ENCODE measurements at places on chromosomes 1 and 21.

- no peak for DNase-seq
These were observed 14.0 kb upstream of the ALX3 start for GRCh38 chr1:110084227-110085078.

DNA sequence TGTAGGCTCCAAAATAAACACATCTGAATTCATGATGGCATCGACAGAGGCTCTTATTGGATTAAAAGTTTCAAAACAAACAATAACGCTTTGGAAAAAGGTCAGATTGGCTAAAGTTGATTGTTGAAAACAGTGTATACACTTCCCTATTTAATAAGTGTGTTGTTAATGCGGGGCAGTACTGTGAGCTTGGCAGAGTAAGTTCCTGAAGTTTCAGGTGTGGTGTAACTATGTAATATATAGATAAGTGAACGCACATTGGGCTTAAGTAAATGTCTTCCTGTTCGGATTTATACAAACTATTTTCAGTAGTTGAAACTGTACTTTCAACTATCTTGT lies 810 bp downstream of the ZBTB37 start:
- peak; percentile 25 for DNase-seq

- no peak for DNase-seq
These were observed 3.0 kb downstream of the KCNC4 start for GRCh38 chr1:110213143-110213540.

DNA sequence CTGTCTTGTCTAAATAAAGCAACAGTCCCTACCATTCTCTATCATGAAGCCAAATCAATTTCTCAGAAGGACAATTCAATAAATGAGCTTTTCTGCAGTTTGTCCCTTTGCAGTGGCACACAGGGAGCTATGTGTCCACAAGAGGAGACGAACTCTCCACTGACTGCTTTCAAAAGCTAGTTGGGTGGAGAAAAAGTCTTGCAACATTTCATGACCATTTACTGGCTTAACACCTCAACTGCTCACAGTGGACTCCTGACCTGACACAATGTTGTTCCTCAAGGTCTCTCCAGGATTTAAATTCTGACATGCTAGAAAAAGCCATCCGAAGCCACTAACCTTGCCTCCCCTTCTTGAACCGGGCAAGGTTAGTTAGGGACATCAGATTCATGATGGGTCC lies 111.7 kb downstream of the TIAM1 start:
- DNase-seq, result no peak

DNA sequence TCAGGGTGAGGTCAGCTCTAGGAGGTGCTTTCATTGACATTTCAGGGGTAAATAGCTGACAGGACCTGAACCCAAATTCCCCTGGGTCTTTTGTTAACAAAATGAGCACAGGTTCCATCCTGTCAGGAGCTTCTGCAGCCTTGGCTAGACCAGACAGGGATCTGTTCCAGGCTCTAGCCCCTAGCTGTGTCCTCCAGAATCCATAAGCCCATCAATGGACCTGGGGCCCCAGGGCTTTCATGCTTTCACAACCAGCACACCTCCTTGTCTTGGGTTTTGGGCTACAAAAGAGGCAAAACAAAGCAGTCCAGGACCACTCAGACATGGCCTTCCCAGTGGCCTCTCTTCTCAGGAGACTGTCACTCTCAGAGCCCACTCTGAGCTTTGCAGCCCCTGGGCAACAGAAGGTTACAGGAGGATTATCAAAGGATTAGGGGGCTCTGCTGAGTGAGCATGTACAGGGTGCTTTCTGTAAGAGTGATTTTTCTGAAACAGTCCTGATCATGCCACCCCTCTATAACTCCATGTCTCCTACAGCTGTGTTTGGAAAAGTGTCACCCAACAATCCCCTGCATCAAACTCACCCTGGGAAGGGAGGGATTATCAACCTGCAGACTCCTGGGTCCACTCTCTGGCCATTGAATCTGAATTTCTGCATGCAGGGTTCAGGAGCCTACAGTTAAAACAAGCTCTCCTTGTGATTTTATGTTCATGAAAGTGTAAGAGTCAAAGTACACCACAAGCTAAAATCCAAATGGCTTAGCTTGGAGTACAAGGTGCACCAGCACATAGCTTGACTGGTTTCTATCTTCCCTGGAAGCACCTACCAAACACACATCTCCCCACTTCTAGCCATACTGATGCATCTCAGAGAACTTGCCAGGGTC lies 67.7 kb upstream of the GCLM start:
- no peak for DNase-seq

DNA sequence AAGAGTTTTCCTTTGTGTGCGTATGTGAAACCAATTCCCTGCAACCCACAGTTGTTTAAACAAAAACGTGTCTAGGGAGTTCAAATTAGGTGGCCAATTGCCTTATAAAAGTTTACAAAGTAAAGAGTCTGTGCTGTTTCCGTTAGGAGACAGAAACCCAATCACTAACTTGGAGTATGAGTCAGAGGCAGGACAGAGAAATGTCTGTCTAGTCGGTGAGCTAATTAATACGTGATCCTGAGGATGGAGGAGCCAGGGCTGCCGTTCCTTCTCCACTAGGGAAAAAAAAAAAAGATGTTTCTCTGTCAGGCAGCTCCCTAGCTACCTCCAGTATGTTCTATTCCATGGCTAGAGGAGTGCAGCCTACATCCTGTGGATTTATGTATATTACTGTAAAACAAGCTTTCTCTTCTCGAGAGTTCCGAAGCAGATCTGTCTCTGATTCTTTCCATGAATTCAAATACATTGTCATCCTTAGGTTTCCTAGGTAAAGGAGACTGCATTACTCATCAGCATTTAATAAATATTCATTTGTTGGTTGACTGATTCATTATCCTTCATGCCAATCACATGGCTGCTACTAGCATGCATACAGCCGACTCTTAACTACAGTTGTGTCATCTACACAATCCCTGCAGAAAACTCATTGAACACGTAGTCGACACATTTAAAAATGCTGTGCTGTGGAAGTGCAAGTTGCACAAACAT lies 430.6 kb downstream of the KIF26B start:
- DNase-seq, result no peak

DNA sequence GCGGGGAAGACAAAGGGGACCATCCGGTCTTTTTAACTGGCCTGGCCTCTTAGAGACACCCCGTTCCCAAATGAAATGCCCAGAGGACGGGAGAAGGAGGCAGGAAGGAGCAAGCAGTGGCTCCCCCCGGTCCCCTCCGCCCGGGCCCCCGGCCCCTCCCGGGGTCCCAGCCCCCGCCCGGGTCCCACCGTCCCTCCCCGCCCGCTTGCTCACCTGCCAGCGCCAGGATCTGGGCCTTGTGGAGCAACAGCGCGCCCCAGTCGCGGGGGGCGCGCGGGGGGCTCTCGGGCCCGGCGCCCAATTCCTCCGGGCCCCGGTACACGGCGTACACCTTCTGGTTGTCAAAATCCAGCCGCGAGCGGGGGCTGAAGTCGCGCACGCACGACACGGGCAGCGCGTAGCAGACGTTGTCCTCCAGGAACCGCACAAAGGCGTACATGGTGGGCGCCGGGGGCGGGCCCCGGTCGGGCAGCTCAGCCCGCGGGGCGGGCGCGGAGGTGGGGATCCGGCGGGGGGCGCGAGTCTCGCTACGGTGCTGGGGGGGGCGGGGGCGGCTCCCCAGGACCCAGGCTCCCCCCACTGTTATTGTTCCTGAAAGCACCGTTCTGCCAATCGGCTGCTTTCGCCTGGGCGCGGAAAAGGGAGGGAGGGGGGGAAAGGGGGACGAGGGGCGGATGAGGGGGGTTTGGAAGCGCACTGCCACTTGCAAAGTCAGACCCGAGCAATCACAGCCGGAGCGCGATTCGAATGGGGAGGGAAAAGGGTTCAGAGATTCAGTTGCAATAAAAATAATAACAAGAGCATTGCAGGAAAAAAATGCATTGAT lies at the start of gene BEND5:
TSS of gene BEND5 (minus strand) at position 499 of the 826 bp plus-strand sequence. CDS start at position 439, 60 bp downstream.
- no peak for DNase-seq

GRCh38 chr1:29496701-29497100 lies 260.4 kb downstream of the PTPRU start:
- no peak for DNase-seq

DNA sequence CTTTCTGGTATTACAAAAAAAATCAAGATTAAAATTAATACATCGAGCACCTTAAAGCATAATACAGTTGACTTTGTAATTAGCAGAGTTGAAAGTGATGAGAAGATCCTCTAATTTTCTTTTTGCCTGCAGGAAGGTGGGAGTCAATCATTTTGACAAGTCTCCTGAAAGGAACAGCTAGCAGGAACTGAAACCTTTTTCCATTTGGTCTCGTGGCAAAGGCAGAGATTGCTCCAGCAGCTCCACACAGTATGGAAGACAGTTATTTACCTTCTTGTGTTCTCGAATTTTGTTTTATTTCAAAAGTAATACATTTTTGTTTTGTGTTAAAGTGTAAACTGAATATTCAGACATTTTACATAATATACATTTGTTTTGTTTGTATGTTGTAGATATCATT lies 7.7 kb downstream of the S100PBP start:
- no peak for DNase-seq

GRCh38 chr1:100786870-100787269 lies 67.3 kb downstream of the VCAM1 start:
- DNase-seq, result no peak

- DNase-seq, result no peak
These were observed 85.7 kb downstream of the TGFB2 start for GRCh38 chr1:218430822-218431221.

DNA sequence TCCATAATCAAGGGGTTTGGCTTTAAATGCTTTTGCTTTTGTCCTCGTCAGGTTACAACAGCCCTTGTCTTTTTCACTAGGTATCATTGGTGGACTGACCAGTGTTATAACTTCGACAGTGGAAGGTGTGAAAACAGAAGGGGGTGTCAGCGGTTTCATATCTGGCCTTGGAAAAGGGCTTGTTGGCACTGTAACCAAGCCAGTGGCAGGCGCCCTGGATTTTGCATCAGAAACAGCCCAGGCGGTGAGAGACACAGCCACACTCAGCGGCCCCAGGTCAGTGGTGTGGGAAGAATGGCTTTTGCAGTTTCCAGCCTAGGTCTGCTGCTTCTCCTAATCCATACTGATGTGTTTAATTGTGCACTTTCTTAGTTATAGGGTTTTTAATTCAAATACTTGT lies 157.9 kb downstream of the DHRS3 start:
- DNase-seq, result no peak

GRCh38 chr1:197302775-197303174 lies 34.7 kb downstream of the CRB1 start:
- DNase-seq, result no peak

DNA sequence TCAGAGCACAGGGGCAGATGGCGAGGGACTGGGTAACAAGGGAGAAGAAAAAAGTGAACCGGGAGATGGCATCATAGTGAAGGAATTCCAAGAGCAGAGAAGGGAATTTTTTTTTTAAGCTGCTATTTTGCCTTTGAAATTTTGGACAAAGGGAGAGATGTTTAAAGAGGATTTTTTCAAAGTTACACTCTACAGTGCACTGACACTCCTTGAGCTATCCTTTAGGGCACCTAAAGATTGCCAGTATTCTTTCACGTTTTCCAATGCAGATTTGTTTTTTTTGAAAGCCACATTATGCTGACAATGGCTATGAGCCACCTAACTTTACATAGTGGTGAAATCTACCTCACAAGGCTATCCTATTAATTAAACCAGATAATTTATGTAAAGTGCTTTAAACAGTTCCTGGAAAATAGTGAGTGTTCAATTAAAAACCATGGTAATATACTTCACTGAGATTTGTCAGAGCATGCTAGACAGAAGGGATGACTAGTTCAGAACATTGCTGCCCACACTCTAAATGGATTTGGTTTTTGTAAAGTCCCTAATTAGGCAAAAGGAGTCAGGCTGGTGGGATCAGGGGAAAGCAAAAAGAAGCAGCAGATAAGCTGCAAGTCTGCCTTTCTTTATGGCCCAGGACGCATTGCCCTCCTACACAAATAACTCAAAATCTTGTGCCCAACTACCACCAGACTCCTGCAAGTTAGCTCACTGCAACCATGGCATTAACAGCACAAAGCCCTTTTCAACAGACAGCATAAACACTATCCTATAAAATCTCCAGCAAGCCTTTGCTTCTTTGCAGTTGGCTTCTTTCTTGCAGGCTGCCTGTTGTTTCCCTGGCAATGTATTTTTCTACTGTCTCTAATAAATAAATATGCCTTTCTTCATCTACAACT lies 53.9 kb downstream of the PRDX6 start:
- DNase-seq, result no peak

GRCh38 chr1:222053790-222054294 lies 312.0 kb upstream of the DUSP10 start:
- DNase-seq, result no peak

DNA sequence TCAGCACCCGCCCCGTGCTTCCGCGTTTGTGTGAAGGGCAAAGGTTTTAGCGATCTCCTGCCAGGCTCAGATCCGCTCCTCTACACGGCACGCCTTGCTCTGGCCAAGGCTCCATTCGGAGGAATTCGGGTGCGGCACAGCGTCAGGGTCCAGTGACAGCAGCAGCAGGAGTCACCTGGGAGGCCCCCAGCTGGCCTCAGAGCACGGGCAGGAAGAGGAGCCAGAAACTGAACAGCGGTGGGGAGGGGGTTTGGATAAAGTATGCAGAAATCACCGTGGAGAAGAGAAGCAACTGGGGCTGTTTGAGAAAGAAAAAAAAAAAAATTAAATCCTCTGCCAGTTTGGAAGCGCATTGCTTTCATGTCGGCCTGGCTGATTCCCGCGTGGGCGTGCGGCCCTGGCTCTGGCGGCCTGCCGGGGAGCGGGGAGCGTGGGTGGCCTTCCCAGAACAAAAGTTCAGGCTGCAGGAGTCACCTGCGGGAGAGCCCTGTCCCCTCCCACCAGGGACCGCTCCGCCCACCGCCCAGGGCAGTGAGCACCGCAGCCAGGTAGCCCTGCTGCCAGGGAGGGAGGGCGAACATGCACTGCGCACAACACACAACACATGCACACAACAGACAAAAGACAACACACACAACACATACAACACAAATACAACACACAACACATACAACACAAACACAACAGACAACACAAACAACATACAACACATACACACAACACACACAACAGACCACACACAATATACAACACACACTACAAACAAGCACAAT lies 107.6 kb downstream of the ETS2 start:
- no peak for DNase-seq

- DNase-seq, result no peak
These were observed 38.2 kb downstream of the ARHGEF11 start for GRCh38 chr1:157007306-157007705.

GRCh38 chr1:106226550-106226949 lies 829.9 kb upstream of the PRMT6 start:
- no peak for DNase-seq

DNA sequence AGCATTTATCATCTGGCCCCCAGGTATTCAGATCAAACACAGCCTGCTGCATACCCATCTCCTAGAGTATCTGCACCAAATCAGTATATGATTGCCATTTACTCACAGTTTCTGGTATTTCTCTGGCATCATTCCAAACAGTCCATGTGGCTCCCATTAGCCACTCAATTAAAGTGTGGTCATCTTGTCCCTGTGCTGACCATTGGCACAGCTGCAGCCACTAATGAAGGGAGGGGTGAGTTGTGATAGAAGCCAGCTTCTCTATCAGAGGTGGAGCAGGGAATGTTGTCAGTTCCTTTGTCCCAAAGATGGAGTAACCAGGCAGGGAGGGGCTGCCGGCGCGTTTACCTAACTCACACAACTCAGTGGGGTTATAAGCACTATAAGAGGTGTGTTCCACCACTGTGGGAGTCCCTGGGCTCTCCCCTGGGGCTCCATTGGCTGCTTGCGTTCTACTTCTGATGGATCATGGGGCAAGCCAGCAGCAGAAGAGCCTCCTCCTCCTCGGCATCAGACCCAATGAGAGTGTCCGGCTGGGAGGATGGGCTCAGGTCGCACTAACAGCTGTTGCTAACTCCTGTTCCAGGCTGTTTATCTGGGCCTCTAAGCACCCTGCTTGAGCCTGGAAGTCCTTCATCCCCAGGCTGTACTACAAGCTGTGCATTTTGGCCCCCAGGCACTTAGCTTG lies 108.6 kb downstream of the GDAP2 start:
- DNase-seq, result no peak

GRCh38 chr1:244346972-244347618 lies 104.6 kb downstream of the ADSS2 start:
- no peak for DNase-seq
